ENCODE measurements at places on chromosomes 7 and 10.

- no peaks in the 10 kb centered on the region for H3K36me3 ChIP-seq
- no peak overlapping the region for H3K4me3 ChIP-seq
- no peak overlapping the region for H3K27ac ChIP-seq
- no peaks in the 10 kb centered on the region for H3K27me3 ChIP-seq
- no peak for DNase-seq
These were observed 14.9 kb downstream of the TSPAN15 start for GRCh38 chr10:69466158-69466490.

DNA sequence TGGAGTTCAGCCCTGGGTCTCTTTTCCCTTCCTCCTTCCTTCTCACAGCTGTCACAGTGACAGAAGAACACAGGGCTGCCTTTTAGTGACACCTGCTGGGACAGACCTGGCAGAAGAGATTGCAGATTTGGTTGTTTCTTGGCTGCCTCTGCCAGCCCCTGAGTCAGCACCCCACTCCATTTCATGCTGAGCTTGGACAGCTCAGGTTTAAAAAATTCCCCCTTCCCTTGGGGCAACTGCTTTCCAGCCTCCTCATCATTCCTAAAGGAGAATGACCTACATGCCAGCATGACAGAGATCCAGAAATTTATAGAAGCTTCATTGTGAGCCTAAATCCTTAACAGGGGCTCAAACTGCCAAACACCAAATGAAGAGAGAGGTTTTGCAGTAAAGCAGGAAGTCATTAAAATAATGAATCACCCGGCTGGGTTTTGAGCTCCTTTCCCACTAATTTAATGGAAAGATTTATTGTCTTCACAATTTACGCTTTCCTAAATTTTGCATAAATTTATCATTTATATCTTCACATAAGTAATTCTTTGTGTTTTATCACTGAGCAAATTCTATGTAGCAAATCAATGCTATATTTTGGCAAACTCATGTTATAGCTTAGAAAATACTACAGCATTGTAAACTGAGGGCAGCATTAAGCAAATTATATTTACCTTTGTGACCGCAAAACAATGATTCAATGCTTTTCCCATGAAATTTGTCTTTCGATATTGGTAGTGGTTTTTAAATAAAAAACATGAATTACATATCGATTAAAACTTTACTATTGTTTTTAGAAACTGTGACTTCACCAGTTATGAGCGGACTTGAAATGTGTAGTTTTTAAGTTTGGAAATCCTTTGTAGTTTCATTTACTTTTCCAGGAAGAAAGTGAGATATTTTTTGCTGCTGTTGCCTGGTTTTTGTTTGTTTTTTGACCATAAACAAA, 399.5 kb upstream of the ANKRD30A start:
- no peak overlapping the region for H3K4me3 ChIP-seq
- no peaks in the 10 kb centered on the region for H3K4me1 ChIP-seq
- no peaks in the 10 kb centered on the region for H3K36me3 ChIP-seq

- peak overlapping the region; percentile 88 for H3K4me3 ChIP-seq
- peaks cover 17% of the 10 kb centered on the region for H3K4me1 ChIP-seq
- H3K27me3 ChIP-seq: no peaks in the 10 kb centered on the region
These were observed 1.3 kb downstream of the MBLAC1 start for GRCh38 chr7:100127866-100128636.

GRCh38 chr10:106511917-106512316, 652.6 kb downstream of the SORCS1 start:
- no peaks in the 10 kb centered on the region for H3K4me1 ChIP-seq
- no peak overlapping the region for H3K4me3 ChIP-seq
- H3K27me3 ChIP-seq: no peaks in the 10 kb centered on the region
- H3K36me3 ChIP-seq: no peaks in the 10 kb centered on the region
- no peak overlapping the region for H3K27ac ChIP-seq

GRCh38 chr7:32942415-32943251, 14.6 kb upstream of the FKBP9 start:
- no peaks in the 10 kb centered on the region for H3K27me3 ChIP-seq
- H3K36me3 ChIP-seq: no peaks in the 10 kb centered on the region
- H3K4me1 ChIP-seq: no peaks in the 10 kb centered on the region
- H3K27ac ChIP-seq: peak overlapping the region; percentile 98
- peak overlapping the region; percentile 87 for H3K4me3 ChIP-seq
- peak; percentile 88 for DNase-seq

DNA sequence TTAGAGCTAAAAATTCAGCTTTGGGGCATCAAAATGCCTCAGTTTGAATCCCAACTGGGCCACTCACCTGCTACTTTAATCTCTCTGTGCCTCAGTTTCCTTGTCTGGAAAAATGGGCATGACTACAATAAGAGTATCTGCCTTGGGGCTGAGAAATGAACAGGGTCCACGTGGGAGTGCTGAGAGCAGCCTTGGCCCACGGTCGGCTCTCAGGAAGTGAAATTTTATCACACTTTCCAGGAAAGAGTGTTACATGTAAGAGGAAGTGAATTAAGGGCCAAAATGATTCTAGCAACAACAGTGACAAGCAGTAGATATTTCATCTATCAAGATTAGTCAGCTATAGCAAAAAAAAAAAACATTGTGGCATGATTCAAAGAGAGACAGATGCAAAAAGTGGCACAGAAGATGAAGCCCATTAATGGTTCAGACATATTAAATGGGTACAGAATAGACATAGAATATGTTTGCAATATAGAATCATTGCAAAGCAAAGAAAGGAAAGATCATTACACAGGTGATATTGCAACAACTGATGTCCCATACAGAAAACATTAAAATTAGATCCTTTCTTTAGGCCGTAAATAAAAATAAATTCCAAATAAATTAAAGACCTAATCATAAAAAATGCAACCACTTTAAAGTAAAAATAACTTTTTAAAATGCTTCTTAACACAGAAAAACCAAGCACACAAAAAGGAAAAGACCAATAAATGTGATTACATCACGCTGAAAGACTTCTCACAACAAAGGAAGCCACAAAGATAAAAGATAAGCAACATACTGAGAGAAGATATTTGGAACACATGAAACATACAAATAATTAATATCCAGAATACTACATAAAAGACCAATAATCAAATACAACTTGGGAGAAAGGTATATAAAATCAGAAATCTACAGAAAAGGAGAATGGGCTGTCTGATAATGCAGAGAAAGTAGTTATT, 4.3 kb downstream of the TMEM273 start:
- no peak overlapping the region for H3K4me3 ChIP-seq
- H3K27me3 ChIP-seq: no peaks in the 10 kb centered on the region

GRCh38 chr7:16708980-16709379, 44.6 kb upstream of the TSPAN13 start:
- H3K27me3 ChIP-seq: no peaks in the 10 kb centered on the region
- H3K36me3 ChIP-seq: no peaks in the 10 kb centered on the region
- no peak for DNase-seq
- no peaks in the 10 kb centered on the region for H3K4me1 ChIP-seq
- no peak overlapping the region for H3K27ac ChIP-seq
- no peak overlapping the region for H3K4me3 ChIP-seq

- no peaks in the 10 kb centered on the region for H3K36me3 ChIP-seq
- peaks cover 25% of the 10 kb centered on the region for H3K27me3 ChIP-seq
- H3K4me1 ChIP-seq: no peaks in the 10 kb centered on the region
- H3K27ac ChIP-seq: no peak overlapping the region
- peak overlapping the region; percentile 52 for H3K4me3 ChIP-seq
- peak; percentile 28 for DNase-seq
These were observed 515 bp downstream of the GSDME start for GRCh38 chr7:24756545-24757352.

- no peaks in the 10 kb centered on the region for H3K4me1 ChIP-seq
- H3K27ac ChIP-seq: no peak overlapping the region
- no peaks in the 10 kb centered on the region for H3K36me3 ChIP-seq
- H3K27me3 ChIP-seq: no peaks in the 10 kb centered on the region
- no peak for DNase-seq
These were observed 31.3 kb downstream of the RSBN1L start for GRCh38 chr7:77727527-77727926.

GRCh38 chr7:155869784-155870076, 57.5 kb upstream of the SHH start:
- no peaks in the 10 kb centered on the region for H3K27me3 ChIP-seq
- H3K27ac ChIP-seq: no peak overlapping the region
- DNase-seq: peak; percentile 12
- no peaks in the 10 kb centered on the region for H3K4me1 ChIP-seq

DNA sequence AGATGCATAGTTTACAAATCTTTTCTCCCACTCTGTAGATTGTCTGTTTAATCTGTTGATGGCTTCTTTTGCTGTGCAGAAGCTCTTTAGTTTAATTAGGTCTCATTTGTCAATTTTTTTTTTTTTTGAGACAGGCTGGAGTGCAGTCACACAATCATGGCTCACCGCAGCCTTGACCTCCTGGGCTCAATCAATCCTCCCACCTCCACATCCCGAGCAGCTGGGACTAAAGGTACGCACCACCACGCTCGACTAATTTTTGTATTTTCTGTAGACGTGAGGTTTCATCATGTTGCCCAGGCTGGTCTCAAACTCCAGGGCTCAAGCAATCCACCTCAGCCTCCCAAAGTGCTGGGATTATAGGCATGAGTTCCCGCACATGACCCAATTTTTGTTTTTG, 1655.8 kb downstream of the REEP3 start:
- no peak for DNase-seq
- H3K27me3 ChIP-seq: no peaks in the 10 kb centered on the region
- no peaks in the 10 kb centered on the region for H3K4me1 ChIP-seq
- no peaks in the 10 kb centered on the region for H3K36me3 ChIP-seq
- H3K4me3 ChIP-seq: no peak overlapping the region

- DNase-seq: no peak
- no peak overlapping the region for H3K4me3 ChIP-seq
- no peaks in the 10 kb centered on the region for H3K27me3 ChIP-seq
- H3K36me3 ChIP-seq: no peaks in the 10 kb centered on the region
- H3K4me1 ChIP-seq: no peaks in the 10 kb centered on the region
- H3K27ac ChIP-seq: no peak overlapping the region
These were observed 7.0 kb upstream of the SERPINE1 start for GRCh38 chr7:101119876-101120275.

All from colonic mucosa (tissue), 4 donors.